GM23248 (cell line): ENCODE measurements at places on chromosomes 13 and 19.

DNA sequence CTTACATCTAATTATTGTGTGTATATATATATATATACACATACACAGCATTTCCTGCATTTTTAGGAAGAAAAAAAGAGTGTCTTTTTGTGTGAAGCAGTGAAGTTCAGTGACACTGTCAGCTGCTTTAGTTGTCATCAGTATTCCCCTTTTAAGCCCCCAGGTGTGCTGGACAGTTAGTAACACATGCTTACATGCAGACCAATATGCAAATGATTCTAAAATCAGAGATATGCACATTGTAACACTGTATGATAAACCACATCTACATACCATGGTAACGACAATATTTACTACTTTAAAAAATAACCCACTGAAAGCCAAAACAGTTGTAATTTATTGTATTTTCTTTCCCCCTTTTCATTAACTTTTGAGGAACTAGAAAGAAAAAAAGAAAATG, 16.8 kb downstream of the LHFPL6 start:
- H3K4me3 ChIP-seq: no peak overlapping the region
- no peak for DNase-seq
- no peaks in the 10 kb centered on the region for H3K36me3 ChIP-seq
- H3K4me1 ChIP-seq: peaks cover 12% of the 10 kb centered on the region
- no peaks in the 10 kb centered on the region for H3K27me3 ChIP-seq
- H3K27ac ChIP-seq: no peak overlapping the region

GRCh38 chr19:57887195-57887941, 1.5 kb downstream of the ZNF814 start:
- no peak overlapping the region for H3K27ac ChIP-seq
- H3K4me1 ChIP-seq: peaks cover 12% of the 10 kb centered on the region
- no peaks in the 10 kb centered on the region for H3K36me3 ChIP-seq

DNA sequence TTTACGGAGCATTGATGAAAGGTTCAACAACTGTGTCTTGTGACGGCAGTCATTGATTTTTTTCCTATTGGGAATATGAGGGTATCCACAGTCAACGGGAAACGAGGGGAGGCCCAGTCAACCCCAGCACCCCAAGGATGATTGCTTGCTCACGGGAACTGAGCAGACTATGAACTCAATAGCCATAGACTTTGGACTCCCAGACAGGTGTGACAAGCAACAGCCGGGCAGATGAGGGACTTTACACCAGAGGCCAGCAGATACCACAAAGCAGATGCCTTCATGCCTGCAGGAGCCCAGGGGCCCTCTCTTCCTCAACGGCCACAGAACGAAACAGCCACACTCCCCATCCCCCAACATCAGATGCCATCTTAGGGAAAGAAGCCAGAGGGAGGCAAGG, 80.3 kb upstream of the FLT1 start:
- DNase-seq: no peak
- no peaks in the 10 kb centered on the region for H3K27me3 ChIP-seq
- peak overlapping the region; percentile 41; the same call in 1 of the 2 replicates for H3K27ac ChIP-seq
- 0 out of 2 replicates have a peak, but pooled peaks cover 3% of the 10 kb centered on the region for H3K4me1 ChIP-seq

GRCh38 chr19:21590867-21591266, 85.5 kb downstream of the ZNF429 start:
- H3K4me1 ChIP-seq: no peaks in the 10 kb centered on the region
- no peak overlapping the region for H3K4me3 ChIP-seq
- DNase-seq: no peak
- H3K36me3 ChIP-seq: no peaks in the 10 kb centered on the region

GRCh38 chr19:1214862-1215731, 9.5 kb downstream of the STK11 start:
- no peaks in the 10 kb centered on the region; the same call in 1 of the 2 replicates for H3K36me3 ChIP-seq
- peak overlapping the region; percentile 35 for H3K27ac ChIP-seq
- no peaks in the 10 kb centered on the region for H3K27me3 ChIP-seq
- H3K4me1 ChIP-seq: peaks cover 29% of the 10 kb centered on the region

GRCh38 chr13:90763476-90764150, 583.9 kb upstream of the MIR17HG start:
- H3K36me3 ChIP-seq: no peaks in the 10 kb centered on the region
- H3K27ac ChIP-seq: no peak overlapping the region
- no peaks in the 10 kb centered on the region for H3K27me3 ChIP-seq
- no peak overlapping the region for H3K4me3 ChIP-seq
- no peak for DNase-seq

DNA sequence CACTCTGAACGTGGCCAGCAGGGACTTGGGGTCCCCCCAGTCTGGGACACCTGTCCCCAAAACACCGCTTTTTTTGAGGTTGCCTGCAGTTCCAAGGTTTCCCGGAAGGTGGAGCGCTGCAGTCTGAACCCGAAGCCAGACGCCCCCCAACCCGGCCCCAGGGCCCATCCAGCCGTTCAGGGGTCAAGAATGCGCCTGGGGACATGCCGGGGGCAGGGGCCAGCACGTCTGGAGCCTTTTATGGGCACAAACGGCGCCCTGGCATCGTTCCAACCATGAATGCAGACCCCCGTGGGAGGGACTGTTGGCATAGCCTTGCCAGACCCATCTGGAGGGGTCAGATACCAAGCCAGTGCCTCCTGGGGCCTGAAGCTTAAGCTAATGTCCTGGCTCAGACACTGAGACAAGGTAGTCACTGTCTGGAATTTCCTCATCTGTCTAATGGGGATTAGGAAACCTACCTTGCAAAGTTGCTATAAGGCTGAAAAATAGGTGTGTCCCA, 6.9 kb downstream of the S1PR5 start:
- H3K4me3 ChIP-seq: no peak overlapping the region
- H3K36me3 ChIP-seq: no peaks in the 10 kb centered on the region
- no peaks in the 10 kb centered on the region for H3K4me1 ChIP-seq
- H3K27me3 ChIP-seq: peaks cover 12% of the 10 kb centered on the region; the same call in 1 of the 2 replicates
- H3K27ac ChIP-seq: no peak overlapping the region

GRCh38 chr13:24900507-24900906, 136.5 kb downstream of the RNF17 start:
- no peaks in the 10 kb centered on the region for H3K27me3 ChIP-seq
- H3K4me1 ChIP-seq: no peaks in the 10 kb centered on the region
- H3K27ac ChIP-seq: no peak overlapping the region
- H3K36me3 ChIP-seq: no peaks in the 10 kb centered on the region

DNA sequence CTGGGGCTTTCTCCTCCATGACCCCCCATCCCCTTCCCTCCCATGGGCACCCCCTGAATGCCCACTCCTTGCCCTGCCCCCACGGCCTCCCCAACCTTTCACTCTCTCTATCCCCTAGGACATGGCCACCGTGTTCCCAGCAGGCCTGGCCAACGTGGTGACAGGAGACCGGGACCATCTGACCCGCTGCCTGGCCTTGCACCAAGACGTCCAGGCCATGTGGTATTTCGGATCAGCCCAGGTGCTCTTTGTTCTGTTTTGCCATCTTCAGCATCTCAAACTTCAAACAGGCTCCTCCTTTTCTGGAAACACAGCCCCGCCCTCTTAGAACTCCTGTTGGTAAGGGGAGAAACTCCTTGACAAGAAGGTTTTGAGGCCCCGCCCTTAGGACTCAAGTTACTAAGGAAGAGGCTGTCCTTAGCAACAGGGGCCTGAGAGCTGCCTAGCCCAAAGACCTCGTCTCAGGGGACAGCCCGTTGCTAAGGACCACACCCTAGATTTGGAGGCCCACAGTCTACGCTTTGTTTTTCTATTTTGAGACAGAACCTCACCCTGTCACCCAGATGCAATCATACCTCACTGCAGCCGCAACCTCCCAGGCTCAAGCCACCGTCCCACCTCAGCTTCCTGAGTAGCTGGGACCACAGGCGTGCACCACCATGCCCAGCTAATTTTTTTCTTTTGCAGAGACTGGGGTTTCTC, 5.1 kb upstream of the FLT3LG start:
- no peaks in the 10 kb centered on the region for H3K36me3 ChIP-seq
- H3K27me3 ChIP-seq: no peaks in the 10 kb centered on the region
- H3K4me1 ChIP-seq: no peaks in the 10 kb centered on the region
- peak; percentile 78 for DNase-seq
- H3K27ac ChIP-seq: no peak overlapping the region

- no peaks in the 10 kb centered on the region for H3K36me3 ChIP-seq
- H3K27ac ChIP-seq: no peak overlapping the region
- no peak overlapping the region for H3K4me3 ChIP-seq
- peaks cover 10% of the 10 kb centered on the region for H3K27me3 ChIP-seq
- no peaks in the 10 kb centered on the region; the same call in 1 of the 2 replicates for H3K4me1 ChIP-seq
Measured at GRCh38 chr19:49954092-49954829, 6.7 kb downstream of the SIGLEC11 start.

- no peak overlapping the region for H3K27ac ChIP-seq
- no peaks in the 10 kb centered on the region for H3K27me3 ChIP-seq
- no peaks in the 10 kb centered on the region for H3K36me3 ChIP-seq
- no peak overlapping the region for H3K4me3 ChIP-seq
Measured at GRCh38 chr19:8305798-8306197, 2.4 kb downstream of the CD320 start.

GRCh38 chr13:37618554-37618953, 20.0 kb upstream of the POSTN start:
- H3K36me3 ChIP-seq: no peaks in the 10 kb centered on the region
- H3K27ac ChIP-seq: peak overlapping the region; percentile 63
- no peaks in the 10 kb centered on the region for H3K27me3 ChIP-seq
- H3K4me3 ChIP-seq: peak overlapping the region; percentile 7; the same call in 1 of the 2 replicates
- H3K4me1 ChIP-seq: peaks cover 62% of the 10 kb centered on the region

GRCh38 chr19:42480335-42481095, 37.8 kb upstream of the CXCL17 start:
- peaks cover 17% of the 10 kb centered on the region; the same call in 1 of the 2 replicates for H3K27me3 ChIP-seq
- H3K36me3 ChIP-seq: no peaks in the 10 kb centered on the region
- peaks cover 4% of the 10 kb centered on the region for H3K4me1 ChIP-seq

- no peak overlapping the region for H3K27ac ChIP-seq
- H3K27me3 ChIP-seq: no peaks in the 10 kb centered on the region
- H3K36me3 ChIP-seq: no peaks in the 10 kb centered on the region
- no peak overlapping the region for H3K4me3 ChIP-seq
- H3K4me1 ChIP-seq: 0 out of 2 replicates have a peak, but pooled peaks cover 6% of the 10 kb centered on the region
- no peak for DNase-seq
Measured at GRCh38 chr13:73973156-73973555, 161.0 kb downstream of the KLF12 start.

DNA sequence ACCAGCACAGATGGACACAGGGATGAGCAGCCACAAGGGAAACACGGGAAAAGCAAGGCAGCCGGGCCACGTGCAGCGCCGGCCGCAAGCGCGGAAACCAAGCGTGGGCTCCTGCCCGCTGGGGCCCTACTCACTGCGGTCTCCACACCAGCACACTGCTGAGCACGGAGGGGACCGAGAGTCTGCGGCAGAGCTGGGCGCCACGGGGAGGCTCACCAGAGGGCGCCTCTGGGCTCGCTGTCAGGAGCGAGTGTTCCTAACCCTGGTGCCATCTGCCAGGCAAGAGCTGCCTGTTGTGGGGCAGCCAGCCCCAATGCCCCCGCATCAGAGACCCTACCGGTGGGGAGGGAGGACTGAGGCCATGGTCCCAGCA, 26.5 kb downstream of the MPND start:
- no peak for DNase-seq
- H3K27ac ChIP-seq: peak overlapping the region; percentile 46; the same call in 1 of the 2 replicates
- H3K27me3 ChIP-seq: no peaks in the 10 kb centered on the region
- H3K4me3 ChIP-seq: no peak overlapping the region
- H3K4me1 ChIP-seq: peaks cover 62% of the 10 kb centered on the region

DNA sequence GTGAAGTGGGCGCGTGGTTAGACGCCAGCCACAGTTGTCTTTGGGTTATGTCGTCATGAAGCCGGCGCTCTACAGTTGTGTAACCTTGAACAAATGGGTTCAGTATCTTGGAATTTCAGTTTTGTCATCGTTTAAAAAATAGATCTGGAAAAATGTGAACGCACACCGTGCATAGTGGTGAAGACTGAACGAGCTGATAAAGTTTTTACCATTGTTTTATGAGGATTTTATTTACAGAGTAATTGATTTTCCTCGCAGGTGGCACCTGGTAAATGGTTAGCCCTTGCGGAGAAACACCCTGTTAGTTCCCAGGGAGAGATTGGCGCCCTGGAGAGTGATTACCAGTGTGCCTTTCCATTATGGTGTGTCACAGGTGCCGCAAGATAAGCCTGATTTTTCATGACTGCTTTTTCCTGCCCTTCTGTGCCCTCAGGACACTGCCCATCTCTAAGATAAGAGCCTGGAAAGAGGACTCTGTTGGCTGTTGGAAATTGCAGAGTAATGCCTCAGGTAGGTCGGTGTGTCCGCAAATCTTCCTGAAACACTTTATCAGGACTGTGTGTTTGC, 577 bp downstream of the ZNF181 start:
- peak; percentile 96 for DNase-seq
- H3K4me3 ChIP-seq: peak overlapping the region; percentile 88
- H3K36me3 ChIP-seq: peaks cover 17% of the 10 kb centered on the region

- H3K36me3 ChIP-seq: no peaks in the 10 kb centered on the region
- no peak overlapping the region for H3K4me3 ChIP-seq
- DNase-seq: no peak
- H3K27ac ChIP-seq: no peak overlapping the region
- H3K27me3 ChIP-seq: no peaks in the 10 kb centered on the region
Measured at GRCh38 chr19:35693422-35693821, 10.9 kb upstream of the ZBTB32 start.

GRCh38 chr19:58350871-58351557, 2.3 kb downstream of the A1BG start:
- H3K4me1 ChIP-seq: no peaks in the 10 kb centered on the region; the same call in 1 of the 2 replicates
- no peak for DNase-seq
- no peak overlapping the region for H3K27ac ChIP-seq
- H3K36me3 ChIP-seq: no peaks in the 10 kb centered on the region
- H3K4me3 ChIP-seq: no peak overlapping the region

DNA sequence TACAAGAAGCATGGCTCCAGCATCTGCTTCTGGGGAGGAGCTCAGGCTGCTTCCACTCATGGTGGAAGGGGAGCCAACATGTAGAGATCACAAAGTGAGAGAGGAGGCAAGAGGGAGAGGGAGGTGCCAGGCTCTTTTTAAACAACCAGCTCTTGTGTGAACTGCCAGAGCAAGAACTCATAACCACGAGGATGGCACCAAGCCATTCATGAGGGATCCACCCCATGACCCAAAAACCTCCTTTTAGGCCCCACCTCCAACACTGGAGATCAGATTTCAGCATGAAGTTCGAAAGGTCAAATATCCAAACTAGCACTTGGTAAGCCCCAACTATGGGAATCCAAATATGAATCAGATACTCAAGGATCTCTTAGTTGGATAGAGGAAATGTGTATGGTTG, 131.2 kb downstream of the RXFP2 start:
- H3K27ac ChIP-seq: no peak overlapping the region
- DNase-seq: peak; percentile 28
- no peak overlapping the region for H3K4me3 ChIP-seq
- peaks cover 8% of the 10 kb centered on the region for H3K4me1 ChIP-seq
- H3K36me3 ChIP-seq: no peaks in the 10 kb centered on the region

- no peak overlapping the region for H3K4me3 ChIP-seq
- H3K4me1 ChIP-seq: no peaks in the 10 kb centered on the region
- H3K36me3 ChIP-seq: no peaks in the 10 kb centered on the region
- H3K27ac ChIP-seq: no peak overlapping the region
Measured at GRCh38 chr19:5534787-5535586, 32.8 kb downstream of the TINCR start.
